ENCODE measurements at places on chromosomes 11 and 22. TPM values are rescaled to one million over a fixed set of nuclear protein-coding genes. Genes with fewer than 3 reads are reported as not detected.

- DNase-seq: no peak
Observed at GRCh38 chr11:84788220-84788619, 838.9 kb downstream of the DLG2 start.

GRCh38 chr22:25403284-25403810, 161.1 kb upstream of the GRK3 start:
- DNase-seq: no peak

DNA sequence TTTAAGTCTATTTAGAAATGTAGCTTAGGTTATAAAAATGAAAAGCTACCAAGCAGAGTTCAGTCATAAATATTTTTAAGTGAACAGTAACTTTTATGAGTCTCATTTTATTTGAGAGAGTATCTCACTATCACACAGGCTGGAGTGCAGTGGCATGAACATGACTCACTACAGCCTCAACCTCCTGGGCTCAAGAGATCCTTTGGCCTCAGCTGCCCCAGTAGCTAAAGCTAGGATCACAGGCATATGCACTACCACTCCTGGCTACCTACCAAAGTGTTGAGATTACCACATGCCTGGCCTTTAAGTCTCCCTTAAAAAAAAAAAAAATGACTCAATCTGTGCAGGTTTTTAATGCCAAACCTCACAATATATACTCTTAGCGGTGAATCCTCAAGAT, 34.7 kb upstream of the CLNS1A start:
- no peak for DNase-seq

Gene CELSR1
- total RNA-seq: 42.7 TPM

DNA sequence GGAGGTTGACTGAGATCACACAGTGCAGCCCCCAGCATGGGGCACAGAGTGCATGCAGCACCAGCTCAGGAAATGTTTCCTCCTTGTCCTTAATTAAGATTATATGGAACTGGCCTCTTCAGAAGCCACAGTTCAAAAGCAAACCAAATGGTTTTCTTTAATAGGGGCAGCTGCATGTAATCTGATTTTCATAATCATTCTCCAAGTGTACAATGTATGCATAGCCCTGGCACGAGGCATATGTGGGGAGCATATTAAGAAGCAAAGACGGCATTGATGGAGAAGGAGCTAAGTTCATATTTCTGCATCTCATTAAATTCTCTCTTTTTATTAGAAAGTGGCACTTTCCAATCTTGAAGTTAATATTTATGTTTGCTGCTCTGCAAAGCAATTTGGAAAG, 9.9 kb upstream of the PARVB start:
- no peak for DNase-seq

Gene NAP1L4
- 122 TPM for total RNA-seq

DNA sequence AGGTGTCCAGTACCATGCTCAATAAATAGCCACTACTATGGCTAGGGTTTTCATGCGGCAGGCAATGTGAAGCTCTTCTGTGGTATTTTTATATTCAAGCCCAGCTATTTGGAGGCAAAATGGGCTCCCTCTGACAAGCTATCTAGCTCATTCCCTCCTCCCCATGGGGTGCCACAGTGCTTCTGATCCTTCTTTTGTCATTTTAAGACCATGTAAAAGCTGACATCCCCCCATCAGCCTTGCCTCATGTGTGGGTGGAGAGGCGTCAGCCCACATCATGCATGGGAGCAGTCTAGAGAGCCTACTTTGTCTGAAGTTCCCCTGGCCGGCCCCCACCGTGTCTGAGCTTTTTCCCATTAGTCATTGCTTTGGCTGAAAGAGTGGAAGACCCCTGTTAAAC, 59.8 kb downstream of the NAV2 start:
- no peak for DNase-seq

DNA sequence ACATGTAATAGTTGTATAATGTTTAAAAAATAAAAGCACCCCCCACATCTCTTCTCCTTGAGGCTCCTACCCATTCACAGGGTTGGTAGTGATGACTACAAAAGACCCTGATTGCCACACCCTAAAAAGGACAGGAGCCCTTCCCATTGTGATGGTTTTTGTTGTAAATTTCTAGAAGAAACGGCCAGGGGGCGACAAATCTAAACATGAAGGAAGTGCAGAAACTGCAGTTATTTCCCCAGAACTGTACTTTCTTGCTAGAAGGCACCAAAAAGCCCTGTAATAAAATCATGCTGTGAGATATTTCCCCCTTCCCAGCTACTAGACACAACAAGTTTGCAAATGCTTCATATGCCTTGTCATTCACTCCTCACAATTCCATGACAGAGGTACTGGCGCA, 10.8 kb downstream of the PRR5L start:
- DNase-seq: no peak

GRCh38 chr11:106495046-106495445, 417.6 kb downstream of the AASDHPPT start:
- DNase-seq: no peak

GRCh38 chr11:30605036-30605605, 19.0 kb upstream of the MPPED2 start:
- no peak for DNase-seq

Gene RIMBP3B
- not detected for total RNA-seq

- no peak for DNase-seq
Observed at GRCh38 chr22:29477723-29478318, 2.2 kb upstream of the NEFH start.

- DNase-seq: no peak
Observed at GRCh38 chr11:116309446-116309845, 463.3 kb downstream of the BUD13 start.

Gene TYR
- total RNA-seq: not detected

DNA sequence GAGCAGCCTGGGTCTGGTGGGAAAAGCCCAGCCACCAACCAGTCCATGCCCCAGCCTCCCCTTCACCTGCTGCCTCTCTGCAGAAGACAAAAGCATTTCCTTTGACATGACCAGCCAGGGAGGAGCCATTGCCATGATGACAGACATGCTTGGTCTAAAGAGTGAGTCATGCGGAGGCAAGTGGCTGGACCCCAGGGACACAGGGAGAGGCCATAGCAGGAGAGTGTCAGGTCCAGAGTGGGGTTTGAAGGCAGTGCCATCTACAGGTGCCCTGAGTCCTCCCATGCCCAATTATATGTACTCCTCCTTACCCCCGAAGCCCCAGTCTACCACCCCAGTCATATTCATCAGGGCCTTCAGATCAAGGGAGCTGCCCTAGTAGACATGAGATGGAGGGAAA, 67.4 kb downstream of the SCN3B start:
- no peak for DNase-seq

Gene CARS1
- total RNA-seq: 25.3 TPM

Gene LSP1
- 23.7 TPM for total RNA-seq

DNA sequence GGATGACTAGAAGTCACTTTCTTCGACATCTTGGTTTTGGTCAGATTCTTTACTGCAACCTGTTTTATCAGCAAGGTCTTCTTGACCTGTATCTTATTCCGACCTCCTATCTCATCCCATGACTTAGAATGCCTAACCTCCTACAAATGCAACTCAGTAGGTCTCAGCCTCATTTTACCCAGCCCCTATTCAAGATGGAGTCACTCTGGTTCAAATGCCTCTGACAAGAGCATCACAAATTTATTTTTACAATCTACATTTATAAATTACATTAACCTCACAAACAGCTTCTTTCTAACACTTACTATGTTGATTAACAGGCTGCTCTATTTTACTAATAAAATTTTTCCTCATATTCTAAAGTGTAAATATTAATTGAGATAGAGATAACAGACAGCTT, 867.0 kb upstream of the CNTN5 start:
- DNase-seq: no peak

DNA sequence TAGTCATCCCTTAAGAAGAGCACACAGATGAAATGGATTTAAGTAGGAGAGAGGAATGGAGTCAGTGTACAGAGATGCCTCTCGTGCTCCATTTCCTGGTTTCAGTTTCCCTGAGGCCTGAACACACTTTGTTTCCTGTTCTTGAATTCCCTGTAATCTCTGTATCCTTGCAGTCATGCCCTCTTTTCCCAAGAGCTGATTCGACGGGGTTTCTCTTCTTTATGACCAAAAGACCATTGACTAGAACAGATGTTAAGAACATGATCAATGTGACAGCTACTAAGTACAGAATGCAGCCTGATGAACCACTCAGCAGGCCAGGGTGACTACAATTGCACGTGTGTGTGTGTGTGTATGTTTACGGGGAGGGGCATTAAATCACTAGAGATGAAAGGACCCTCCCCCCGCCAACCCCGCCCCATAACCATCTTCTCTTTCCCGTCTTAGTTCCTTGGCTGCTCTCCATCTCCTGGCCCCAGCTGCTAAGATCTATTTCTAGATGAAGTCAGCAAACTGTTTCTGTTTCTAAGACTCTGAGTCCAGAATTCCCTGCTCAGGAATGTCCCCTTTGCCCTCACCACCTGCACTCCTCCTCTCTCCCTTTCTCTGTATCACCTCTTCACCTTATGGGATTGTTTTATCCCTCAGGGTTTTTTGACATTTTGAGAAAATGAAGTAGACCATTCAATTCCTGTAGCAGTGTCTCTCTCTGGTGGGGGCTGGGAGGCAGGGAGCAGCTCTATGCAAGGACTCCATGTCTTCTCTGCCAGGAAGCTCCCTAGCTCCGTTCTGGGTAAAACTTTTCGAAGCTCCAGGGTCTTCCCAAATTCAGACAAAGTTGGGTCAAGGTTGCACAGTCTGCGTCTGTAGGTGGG, 26.0 kb downstream of the SLC22A6 start:
- DNase-seq: no peak

DNA sequence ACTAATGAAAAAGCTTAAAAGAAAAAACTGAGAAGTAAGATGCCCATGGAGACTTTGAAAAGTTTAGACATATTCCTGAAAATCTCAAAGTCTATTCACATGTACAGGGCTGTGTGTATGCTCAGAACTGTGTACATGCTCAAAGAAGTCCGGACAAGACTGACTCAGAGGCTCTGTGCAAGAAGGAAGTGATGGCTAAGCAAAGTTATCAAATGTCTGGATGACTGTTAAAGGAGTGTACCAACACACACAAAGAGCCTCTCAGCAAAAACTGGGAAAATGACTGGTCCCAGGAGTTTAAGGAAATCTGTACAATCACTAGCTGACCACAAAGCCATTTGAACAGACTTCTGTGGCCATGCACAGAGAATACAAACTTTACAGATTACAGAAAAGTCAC, 33.1 kb upstream of the ARHGAP32 start:
- no peak for DNase-seq

GRCh38 chr11:107140983-107141382, 122.7 kb upstream of the GUCY1A2 start:
- no peak for DNase-seq

Gene MPPED1
- not detected for total RNA-seq

Gene CARD16
- 9.0 TPM for total RNA-seq

- no peak for DNase-seq
Observed at GRCh38 chr11:125671561-125671960, 9.1 kb downstream of the ACRV1 start.

GRCh38 chr11:69972351-69972802, 105.7 kb upstream of the ANO1 start:
- no peak for DNase-seq

DNA sequence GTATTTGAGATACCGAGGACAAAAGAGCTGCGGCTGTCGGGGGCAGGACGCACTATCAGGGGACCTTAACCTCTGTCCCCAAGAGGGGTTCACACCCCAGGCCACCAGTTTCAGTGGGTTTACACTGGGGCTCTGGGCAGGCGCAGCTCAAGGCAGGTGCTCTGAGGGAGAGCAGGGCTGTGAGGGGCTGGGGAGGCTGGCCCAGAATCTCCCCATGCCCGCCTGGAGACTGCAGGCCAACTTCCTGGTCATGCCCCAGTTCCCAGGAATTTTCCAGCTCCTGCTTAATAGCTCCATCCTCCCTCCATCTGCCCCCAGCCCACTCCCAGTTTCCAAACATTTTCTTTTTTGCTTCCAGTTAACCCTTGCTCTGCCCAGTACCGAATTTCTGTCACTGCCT, 7.6 kb upstream of the PGA3 start:
- no peak for DNase-seq

GRCh38 chr11:128824191-128825049, 42.7 kb downstream of the KCNJ1 start:
- DNase-seq: no peak

Gene CSRP3
- total RNA-seq: not detected

DNA sequence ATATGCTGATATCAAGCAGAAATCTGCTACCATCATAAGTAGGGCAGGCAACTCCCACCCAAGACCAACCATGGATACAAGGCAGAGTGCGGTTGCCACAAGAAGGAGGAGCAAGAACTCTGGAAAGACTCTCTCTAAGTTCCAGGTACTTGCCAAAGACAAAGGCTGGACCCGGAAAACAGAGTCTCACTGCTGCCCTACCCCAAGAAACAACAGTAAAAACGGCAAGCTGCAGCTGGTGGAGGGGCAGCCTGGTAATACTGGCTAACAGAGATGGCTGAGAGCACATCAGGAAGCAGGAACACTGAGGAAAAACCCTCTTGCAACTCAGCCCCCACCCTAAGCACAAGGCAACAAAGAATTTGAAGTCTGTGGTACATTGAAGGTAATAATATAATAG, 27.7 kb upstream of the NXPE2 start:
- DNase-seq: no peak

- no peak for DNase-seq
Observed at GRCh38 chr22:46069521-46070214, 80.7 kb upstream of the PPARA start.

All from esophagus squamous epithelium (tissue), 5 donors.